NCI-H2029 (cell line): ENCODE measurements at places on chromosomes 13 and 19.
A peak's percentile ranks its signal among the peaks of the same experiment; 100 is the strongest.

DNA sequence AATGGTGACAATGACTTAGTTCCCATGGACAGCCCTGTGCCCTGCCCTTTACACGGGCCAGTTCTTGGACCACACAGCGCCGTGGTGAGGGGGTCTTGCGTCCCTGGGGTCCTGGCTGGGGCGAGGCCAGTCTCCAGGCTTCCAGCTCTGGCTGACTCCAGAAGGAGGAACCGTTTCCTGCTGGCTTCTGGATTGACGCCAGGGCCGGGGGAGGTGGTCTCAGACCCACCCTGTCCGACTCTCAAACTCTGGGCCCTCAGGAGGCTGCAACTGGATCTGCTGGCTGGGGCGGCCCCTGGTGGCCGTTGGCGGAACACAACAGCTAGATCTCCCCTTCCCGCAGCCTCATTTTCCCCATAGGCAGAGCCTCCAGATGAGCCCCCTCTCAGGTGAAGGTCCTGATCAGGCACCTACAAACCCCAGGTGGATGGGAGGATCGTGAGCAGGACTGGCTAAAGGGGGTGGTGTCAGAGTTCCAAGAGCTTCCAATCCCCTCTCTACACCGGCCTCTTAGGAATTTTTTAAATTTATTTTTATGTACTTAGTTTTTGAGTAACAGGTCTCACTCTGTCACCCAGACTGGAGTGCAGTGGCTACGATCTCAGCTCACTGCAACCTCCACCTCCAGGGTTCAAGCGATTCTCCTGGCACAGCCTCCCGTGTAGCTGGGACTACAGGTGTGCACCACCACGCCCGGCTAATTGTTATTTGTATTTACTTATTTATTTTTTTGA lies 8.0 kb downstream of the CCDC194 start:
- peak; percentile 46 for DNase-seq

- DNase-seq: no peak
Observed at GRCh38 chr13:100600461-100600860, 11.9 kb upstream of the GGACT start.

DNA sequence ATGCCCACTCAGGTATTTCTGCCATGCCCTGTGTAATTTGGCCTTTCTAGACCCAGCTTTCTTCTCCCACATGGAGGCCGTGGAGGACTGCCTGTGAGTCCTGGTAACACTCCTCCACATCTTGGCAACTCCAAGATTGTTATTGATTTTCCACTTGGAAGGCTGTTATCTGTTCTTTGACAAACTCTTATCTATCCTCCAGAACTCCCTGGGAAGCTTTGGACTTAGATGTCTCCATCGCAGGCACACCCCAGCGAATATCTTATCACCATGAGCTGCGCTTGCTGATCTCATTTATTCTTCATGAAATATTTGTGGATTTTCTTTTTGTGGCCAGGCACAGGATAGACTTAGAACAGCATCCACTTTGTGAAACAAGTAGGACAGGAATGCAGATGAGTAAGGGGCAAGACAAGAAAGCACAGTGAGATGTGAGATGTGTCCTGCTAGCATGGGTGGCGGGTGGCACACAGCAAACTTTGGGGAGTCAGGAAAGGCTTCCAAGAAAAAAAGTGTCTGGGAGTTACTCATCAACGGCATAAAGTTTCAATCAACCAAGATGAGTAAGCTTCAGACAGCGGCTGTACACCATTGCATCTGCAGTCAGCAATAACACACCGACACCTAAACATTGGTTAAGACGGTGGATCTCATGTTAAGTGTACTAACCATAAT lies 84.5 kb upstream of the IRS2 start:
- no peak for DNase-seq

DNA sequence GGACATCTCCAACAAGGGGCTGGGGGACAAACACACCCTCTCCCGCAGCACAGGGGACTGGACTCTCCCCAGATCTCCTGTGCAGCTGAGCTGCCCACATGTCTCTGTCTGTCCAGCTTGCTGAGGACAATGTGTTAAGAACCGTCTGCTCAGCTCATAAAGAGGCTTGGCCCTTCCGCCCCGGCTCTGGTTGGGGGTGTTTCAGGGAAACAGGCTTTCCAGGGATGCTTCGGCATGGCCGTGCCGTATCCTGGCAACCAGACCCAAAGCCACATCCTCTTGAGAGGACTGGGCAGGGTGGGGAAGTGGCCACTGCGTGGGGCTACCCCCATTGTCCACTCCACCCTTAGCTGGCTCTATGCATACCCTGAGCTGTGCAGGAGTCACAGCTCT lies 41.1 kb upstream of the CHST8 start:
- peak; percentile 20 for DNase-seq

GRCh38 chr19:33329736-33330135 lies 27.4 kb upstream of the CEBPA start:
- no peak for DNase-seq

GRCh38 chr19:16467581-16467980 lies 4.2 kb downstream of the EPS15L1 start:
- no peak for DNase-seq

DNA sequence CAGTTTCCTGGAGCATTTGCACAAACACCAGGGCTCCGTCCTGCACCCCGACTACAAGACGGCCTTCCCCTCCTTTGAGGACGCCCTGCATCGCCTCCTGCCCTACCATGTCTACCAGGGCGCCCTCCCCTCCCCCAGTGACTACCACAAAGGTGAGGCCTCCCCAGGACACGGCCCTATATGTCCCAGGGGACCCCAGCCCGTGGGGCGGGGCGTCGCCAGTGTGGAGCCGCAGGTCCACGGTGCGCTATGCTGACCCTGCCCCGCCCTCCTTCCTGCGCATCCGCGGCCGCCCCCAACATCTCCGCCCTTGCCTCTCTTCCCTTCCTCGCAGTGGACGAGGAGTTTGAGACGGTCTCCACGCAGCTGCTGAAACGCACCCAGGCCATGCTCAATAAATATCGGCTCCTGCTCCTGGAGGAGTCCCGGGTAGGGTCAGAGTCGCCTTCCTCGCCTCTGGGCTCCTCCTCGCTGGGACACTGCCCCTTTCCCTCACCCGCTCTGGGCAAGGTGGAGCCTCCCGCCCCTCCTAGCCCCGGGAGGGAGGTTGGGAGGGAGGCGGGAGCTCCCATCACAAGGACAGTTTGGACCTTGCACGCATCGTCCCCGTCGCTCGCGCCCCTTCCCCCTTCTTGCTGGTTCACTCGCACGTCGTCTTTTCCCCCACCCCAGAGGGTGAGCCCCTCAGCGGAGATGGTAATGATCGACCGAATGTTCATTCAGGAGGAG lies 14.4 kb upstream of the EHD2 start:
- no peak for DNase-seq

- no peak for DNase-seq
Observed at GRCh38 chr19:3580156-3580934, 4.9 kb upstream of the GIPC3 start.

DNA sequence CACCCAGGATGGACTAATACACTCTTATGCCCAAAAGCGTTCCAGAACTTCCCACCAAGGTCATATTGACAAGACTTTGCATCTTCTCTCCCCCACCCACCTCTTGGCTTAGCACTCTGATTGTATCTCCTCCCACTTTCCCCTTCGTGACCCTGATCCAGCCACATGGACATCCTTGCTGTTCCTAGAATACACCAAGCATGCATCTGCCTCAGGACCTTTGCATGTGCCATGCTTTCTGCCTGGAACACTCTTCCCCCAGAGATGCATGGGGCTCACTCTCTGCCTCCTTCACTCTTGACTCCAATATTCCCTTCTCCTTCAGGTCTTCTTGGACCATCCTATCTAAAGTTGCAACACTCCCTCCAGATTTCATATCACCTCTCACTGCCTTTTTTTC lies 16.2 kb upstream of the LAIR1 start:
- no peak for DNase-seq

DNA sequence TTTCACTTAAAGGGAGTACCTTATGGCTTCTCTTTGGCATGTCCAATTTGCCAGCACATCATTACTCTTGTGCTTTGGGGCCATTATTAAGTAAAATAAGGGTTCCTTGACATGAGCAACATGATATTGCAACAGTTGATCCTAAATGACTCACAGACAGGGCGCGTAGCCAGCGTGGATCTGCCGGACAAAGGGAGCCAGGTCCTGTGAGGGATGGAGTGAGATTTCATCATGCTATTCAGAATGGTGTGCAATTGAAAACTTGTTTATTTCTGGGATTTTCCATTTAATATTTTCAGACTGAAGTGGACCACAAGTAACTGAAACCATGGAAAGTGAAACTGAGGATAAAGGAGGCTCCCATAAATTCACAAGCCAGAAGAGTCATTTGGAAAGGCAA lies 48.6 kb upstream of the WASF3 start:
- DNase-seq: peak; percentile 48

GRCh38 chr13:49649963-49650312 lies 21.6 kb downstream of the ARL11 start:
- no peak for DNase-seq

DNA sequence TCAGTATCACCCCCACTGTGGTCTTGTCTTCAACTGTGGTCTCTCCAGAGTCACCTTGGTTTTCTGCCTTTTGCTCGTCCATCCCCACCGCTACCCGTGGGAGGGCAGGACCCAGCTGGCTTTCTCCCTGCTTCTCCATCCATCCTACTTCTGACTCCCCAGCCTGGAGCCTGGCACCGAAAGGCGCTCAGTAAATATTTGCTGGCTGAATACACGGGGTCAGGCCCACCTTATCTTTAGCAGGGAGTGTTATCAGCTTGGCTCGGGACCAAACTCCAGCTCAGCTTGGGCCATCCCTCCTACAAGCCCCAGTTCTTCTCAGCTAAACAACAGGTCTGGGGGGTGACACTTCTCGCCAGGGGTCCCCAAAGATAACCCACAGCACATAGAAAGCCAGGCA lies 62.0 kb upstream of the KLF2 start:
- DNase-seq: peak; percentile 51
